ENCODE measurements at places on chromosomes 4 and X.

DNA sequence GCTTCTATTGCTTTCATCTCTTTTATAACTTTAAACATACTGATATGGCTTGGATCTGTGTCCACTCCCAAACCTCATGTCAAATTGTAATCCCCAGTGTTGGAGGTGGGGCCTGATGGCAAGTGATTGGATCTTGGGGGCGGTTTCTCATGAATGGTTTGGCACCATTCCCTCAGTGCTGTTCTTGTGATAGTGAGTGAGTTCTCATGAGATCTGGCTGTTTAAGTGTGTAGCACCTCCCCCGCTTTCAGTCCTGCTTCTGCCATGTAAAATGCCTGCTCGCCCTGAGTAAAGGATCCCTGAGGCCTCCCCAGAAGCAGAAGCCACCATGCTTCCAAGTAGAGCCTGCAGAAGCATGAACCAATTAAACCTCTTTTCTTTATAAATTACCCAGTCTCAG is 17.7 kb downstream of the MND1 start:
- DNase-seq, result no peak

DNA sequence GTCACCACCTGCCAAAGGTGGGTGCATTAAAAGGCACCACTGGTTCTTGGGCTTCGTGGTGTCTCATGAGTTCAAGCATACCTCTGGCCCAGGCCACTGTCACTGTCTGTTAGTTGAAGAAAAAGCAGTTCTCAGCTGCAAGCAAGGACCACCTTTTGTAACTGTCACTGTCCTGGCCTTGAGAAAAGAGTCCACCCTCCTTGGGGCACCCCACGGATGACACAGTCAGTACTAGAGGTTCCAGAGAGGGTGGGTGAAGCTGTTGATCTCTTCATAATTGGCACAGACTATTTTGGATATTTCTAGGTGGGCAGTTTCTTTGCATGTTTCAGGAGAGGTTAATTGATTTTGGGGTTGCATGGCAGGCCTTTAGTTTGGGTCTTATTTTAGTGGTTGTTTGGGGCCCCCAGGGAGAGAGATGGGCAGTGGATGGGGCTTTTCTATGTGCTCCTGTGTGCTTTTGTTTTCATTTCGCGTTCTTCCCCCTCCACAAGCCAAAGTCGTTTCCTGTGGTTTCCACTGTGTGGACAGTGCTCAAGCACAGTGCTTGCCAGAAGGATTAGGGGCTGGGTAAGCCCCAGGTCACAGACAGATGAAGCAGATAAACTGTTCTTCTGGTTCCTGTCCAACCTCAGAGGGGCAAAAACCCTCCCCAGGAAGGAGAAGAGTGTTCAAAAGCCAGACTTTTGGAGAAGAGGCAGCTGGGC is 156.2 kb upstream of the PPP1R2C start:
- no peak for DNase-seq

GRCh38 chrX:70422851-70423341 is at the start of gene GDPD2:
TSS of gene GDPD2 (plus strand) at chrX:70423314. CDS start at chrX:70424985, 1,671 bp downstream.
- no peak for DNase-seq

DNA sequence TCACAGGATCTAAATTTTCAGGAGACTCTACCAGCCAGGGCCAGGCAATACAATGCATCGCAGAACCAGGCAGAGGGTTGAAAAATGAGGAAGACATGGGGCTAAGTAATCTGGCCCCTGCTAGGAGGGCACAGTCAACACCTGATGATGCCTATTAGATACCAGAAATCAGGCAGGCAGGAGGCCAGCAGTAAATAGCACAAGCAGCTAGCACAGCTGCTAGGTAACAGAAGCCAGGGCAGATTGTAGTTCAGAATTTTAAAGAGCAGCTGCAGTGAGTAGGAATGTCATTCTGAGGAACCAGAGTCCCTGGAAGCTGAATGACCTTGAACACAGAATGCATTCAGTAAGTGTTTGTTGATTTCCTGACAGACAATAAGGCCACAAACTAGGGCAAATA is 38.8 kb upstream of the TRPC5OS start:
- no peak for DNase-seq

- DNase-seq, result peak; percentile 78
Observed at GRCh38 chr4:75939890-75940691, 722 bp downstream of the NAAA start.

GRCh38 chr4:175215657-175216056 is 297.5 kb downstream of the ADAM29 start:
- no peak for DNase-seq

- no peak for DNase-seq
Observed at GRCh38 chr4:148120216-148120615, 322.0 kb downstream of the NR3C2 start.

All from stimulated activated CD4-positive, alpha-beta T cell treated with anti-CD3 and anti-CD28 coated beads, Interleukin-4, amount 100 ng/mL, for 4 hours (primary cell).